T-helper 22 cell (primary cell): ENCODE measurements at places on chromosomes 6 and 20.

DNA sequence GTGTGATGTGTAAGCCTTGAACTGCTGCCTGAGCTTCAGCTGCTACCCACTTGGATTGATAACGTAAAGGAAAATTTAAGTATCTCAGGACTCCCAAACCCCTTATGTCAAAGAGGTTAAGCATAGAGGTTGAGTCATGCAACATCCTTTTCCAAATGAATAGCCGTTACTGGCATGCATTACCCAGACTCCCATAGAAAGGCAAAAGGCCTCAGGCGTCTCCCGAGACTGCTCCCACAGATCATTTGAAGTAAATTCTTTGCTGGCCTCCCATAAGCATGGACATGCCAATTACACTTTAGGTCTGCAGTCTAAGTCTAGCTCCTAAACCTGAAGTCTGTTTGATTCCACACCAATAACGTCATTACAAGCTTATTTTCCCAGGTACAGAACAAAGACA, 14.7 kb downstream of the IPCEF1 start:
- DNase-seq, result no peak

GRCh38 chr6:167410462-167410861, 85.6 kb downstream of the TTLL2 start:
- DNase-seq, result no peak

GRCh38 chr6:98454809-98455322, 379.5 kb upstream of the POU3F2 start:
- DNase-seq, result no peak

- DNase-seq, result no peak
Measured at GRCh38 chr6:14734416-14735340, 511.2 kb upstream of the JARID2 start.

- DNase-seq, result no peak
Measured at GRCh38 chr6:150001295-150002008, 23.9 kb downstream of the RAET1L start.

DNA sequence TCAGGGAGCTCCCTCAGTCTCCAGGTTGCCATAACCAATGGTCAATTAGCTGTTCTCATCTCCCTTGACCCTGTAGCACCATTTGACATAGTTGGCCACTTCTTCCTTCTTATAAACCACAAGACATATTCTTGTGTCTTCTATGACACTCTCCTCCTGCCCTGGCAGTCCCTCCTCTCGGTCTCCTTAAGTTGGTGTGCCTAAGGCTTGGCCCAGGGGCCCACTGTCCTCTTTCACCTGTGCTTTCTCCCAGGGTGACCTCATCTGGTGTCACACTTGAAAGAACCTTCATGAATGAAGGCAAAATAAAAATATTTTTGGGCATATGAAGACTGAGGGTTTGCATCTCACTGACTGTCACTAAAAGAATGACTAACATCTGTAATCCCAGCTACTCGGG, 9.7 kb upstream of the ADGRF5 start:
- no peak for DNase-seq

DNA sequence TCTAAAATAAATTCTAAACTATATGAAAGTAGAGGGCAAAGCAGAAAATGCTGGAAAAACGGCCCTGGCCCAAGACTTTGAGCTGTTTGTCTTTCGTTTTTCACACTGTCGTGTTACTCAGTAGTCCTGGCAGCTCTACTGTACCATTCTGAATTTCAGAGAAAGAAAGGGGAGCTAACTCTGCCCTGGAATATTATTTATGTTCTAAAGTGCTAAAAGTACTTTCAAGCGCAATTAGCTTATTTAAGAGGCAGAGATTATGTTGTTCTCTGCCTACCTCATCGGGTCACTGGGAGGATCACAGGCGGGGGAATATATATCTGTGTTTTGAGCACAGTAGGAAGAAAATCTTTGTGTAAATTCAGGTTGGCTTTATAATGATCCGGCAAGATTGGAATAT, 152.4 kb upstream of the QKI start:
- no peak for DNase-seq

GRCh38 chr6:97059473-97059872, 134.9 kb downstream of the KLHL32 start:
- no peak for DNase-seq

- no peak for DNase-seq
Measured at GRCh38 chr20:14062786-14063185, 67.5 kb downstream of the MACROD2 start.

DNA sequence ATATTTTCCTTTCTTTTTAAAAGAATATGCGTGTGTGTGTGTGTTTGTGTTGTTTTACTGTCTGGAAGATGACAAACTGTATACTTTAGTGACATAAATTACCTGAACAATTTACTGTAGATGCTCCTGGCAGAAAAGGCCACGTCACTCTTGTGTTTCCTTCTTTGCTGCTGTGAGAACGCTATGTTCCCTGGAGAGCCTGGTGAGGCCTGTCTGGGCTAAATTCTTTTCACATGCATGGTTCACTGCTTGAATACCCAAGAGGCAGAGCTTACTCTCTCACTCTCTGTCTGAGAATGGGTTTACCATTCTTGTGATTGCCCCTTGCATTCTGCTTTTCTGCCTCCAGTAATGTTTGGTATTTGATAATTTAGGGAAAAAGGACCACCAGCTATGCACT, 64.3 kb downstream of the EDN1 start:
- no peak for DNase-seq

DNA sequence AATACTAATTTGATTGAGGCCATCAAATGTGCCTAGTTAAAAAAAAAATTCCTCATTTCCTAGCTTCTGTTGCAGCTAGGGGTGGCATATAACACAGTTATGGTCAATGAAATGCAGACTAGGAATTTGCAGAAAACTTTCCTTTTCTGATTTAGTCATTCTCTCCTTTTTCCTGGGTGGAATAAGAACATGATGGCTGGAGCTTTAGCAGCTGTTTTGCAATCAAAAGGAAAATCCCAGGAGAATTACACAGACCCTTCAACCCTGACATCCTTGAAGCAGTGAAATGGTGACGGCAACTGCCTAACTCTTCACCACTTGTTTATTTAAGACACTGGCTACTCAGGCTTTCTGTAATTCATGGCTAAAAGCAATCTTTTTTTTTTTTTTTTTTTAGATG, 23.1 kb upstream of the RIMS4 start:
- DNase-seq, result no peak

GRCh38 chr6:134537146-134537555, 219.2 kb upstream of the SGK1 start:
- no peak for DNase-seq

DNA sequence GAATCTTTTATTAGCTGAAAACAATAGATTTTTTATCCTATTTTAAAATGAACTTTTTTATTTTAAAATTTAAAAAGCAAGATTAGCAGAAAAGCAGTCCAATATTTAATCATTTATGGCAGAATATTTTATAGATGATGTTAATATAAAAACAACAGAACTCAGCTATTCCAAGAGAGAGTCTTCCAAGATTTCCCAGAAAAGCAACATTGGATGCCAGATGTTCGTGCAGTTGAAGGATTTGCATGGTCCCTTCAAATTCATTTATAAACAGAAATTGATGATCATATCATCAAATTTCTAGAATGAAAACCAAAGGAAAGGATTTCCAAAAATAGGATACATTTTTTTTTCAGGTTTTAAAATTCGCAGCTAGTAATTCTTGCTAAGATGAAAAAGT, 25.4 kb upstream of the CNKSR3 start:
- no peak for DNase-seq

- no peak for DNase-seq
Measured at GRCh38 chr6:49805246-49805645, 18.2 kb upstream of the PGK2 start.

DNA sequence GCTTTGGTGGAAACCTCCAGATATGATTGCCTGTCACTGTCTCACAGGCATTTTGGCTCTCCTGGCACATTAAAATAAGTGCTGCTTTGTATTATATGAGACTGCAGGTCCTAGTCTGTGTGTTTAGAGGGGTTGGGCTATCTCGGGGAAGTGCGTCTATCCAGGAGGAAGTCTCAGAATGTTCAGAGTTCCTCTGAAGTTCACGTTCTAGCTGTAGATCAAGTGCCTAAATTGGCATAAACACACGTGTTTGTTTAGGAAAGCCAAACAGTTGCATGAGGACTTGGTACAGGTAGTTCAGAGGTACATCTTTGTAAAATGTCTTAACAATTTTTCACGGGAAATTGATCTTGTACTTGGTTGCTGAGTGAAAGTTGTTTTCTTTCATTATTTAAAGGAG, 36.4 kb upstream of the SLC22A1 start:
- no peak for DNase-seq

DNA sequence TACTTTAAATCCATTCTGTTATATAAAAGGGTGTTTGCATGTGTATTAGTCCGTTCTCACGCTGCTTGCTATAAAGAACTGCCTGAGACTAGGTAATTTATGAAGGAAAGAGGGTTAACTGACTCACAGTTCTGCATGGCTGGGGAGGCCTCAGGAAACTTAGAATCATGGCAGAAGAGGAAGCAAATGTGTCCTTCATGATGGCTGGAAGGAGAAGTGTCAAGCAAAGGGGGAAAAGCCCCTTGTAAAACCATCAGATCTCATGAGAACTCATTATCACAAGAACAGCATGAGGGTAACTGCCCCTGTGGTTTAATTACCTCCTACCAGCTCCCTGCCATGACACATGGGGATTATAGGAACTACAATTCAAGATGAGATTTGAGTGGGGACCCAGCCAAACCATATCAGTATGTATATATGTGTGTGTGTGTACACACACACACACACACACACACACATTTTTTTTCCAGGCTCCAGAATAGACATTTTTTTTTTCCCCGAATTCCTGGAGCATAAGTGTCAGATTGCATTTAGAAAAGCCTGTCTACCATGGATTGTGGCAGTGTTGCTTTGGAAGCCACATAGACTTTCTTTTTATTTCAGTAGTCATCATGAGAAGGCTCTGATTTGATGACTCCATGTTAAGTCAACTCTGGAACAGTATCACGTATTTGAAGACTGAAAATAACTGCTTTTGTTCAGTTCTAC, 31.5 kb downstream of the KDM1B start:
- DNase-seq, result no peak

- no peak for DNase-seq
Measured at GRCh38 chr6:139231206-139231605, 60.6 kb downstream of the TXLNB start.

DNA sequence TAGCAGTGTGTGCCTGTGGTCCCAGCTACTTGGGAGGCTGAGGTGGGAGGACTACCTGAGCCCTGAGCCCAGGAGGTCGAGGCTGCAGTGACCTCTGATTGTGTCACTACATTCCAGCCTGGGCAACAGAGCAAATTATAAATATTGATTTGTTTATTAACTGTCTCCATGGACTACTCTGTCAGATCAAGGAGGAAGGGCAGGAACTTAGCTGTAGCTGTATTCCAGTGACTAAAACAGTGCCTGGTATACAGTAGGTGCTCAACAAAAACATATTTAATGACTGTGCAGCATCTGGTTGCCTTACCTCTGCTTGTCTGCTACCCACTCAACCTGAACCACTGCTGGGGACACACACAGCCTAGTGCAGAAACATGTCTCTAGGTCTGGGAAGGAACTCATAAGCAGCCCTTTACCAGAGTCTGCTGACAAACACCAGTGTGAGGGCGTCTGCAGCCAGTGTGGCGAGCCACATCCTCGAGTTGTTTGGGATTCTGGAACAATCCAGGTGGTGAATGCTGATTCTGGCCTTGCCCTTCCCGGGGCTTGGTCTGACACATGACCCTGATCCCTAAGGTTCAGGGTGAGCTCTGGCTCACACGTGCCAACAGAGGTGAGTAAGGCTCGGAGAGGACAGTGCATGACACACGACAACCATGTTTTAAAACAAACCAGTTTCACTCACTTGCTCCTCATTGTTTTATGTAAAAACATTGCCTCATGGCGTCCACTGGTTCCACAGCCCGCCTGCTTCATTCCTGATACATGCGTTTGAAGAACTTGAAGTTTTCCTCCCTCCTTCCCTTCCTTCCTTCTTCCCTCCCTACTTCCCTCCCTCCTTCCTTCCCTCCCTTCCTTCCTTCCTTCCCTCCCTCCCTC, 117.9 kb upstream of the ZNF217 start:
- DNase-seq, result no peak

DNA sequence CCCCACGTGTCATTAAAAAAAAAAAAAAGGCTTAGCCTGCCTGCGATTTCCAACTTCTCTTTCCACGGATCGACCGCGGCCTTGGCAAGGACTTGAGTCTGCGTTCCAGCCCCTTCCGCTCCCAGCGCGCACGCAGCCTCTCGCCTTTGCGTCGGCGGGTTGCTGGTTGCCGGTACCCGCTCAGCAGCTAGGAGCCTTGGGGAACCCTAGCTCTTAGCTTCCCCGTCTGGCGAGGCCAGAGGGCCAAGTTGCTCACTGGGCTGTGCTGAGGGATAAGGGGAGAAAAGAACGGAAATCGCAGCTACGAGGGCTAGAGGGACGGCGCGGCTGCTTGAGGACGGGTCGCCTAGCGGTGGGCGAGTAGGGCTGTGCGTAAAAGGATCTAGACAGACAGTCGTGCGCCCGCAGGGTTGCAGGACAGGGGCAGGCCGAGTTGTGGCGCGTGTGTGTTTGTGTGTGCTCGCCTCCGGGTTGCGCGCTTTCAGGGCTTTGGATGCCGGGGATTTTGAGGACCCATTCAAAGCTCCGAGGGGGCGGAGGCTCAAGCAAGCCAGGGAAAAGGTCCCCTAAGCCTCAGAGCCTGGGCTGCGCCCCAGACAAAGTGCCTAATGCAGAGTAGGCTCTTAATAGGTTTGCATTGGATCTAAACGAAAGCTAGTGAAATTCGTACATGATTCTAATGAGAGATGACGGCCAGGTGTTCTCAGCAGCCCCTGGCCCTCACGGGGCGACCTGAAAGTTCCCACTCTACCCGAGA, 40.5 kb upstream of the OSTM1 start:
- no peak for DNase-seq

- no peak for DNase-seq
Measured at GRCh38 chr6:49462071-49462470, 982 bp downstream of the MMUT start.

GRCh38 chr20:39152126-39152525, 190.0 kb downstream of the DHX35 start:
- no peak for DNase-seq

DNA sequence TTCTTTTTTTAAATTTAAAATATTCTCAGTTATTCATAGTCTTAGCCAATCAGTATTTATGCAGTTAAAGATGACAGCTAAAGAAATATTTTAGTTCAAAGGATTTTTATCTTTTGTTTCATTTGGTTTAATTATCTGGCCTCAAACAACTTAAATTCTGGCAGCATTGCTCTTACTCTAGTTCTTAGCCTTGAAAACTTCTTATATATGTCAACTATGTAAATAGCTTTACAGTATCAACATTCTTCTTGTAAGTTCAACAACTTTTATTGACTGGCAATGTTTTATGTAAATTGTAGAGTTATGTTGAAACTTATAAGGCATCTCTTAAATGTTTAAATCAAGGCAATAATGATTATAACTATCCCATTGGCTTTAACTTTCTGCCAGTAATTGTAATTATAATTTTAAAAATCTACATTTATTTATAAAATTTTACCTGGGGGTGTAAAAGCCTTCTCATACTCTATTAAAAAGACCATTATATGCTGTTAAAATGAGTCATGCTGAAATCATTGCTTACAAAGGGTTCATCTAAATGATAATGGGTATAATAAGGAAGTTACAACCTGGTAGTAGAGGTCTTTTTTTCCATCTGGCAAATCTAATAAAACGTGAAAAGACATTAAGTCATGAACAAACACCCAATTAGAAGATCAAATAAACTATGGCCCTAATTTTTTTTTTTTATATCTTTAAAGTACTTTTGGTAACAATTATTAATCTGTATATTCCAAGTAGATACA, 45.8 kb upstream of the FAM184A start:
- no peak for DNase-seq

GRCh38 chr20:61662226-61662967, 403.3 kb downstream of the TAF4 start:
- no peak for DNase-seq

GRCh38 chr6:109182578-109182977, 87.3 kb downstream of the CEP57L1 start:
- DNase-seq, result no peak
